NCI-H446 (cell line): ENCODE measurements at places on chromosomes 11 and 22.

- DNase-seq: peak; percentile 69
These were observed 7.1 kb upstream of the CD44 start for GRCh38 chr11:35131886-35132285.

GRCh38 chr11:8016440-8016839 lies 29.3 kb downstream of the EIF3F start:
- DNase-seq: no peak

DNA sequence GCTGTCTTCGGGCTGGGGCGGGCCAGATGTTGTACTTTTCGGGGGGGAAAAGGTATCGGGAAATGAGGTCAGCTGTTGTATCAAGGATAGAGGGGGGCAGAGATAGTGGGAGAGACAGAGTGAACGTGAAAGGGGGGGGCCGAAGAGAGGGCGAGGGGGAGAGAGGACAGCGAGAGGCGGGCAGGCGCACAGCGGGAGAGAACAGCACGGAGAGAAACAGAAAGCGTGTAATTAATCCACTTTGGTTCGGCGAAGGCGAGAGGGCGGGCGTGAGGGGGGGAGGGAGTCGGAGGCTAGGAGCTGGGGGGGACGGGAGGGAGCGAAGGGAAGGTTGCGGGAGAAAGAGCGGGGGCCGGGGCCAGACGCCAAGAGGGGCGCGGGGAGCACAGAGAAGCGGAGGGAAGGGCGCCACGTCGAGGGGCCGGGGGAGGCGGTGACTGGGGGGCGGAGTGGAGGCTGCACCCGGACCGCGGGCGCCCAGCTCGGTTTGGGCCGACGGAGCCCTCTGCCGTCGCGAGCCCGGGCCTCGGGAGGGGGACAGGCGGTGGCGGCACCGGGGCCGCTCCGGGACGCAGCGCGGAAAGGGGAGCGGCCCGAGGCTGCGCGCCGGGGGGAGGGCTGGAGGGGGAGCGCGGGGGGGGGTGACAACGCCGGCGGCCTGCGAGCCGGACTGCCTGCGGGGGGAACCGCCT lies 612 bp downstream of the IGF2 start:
- no peak for DNase-seq

DNA sequence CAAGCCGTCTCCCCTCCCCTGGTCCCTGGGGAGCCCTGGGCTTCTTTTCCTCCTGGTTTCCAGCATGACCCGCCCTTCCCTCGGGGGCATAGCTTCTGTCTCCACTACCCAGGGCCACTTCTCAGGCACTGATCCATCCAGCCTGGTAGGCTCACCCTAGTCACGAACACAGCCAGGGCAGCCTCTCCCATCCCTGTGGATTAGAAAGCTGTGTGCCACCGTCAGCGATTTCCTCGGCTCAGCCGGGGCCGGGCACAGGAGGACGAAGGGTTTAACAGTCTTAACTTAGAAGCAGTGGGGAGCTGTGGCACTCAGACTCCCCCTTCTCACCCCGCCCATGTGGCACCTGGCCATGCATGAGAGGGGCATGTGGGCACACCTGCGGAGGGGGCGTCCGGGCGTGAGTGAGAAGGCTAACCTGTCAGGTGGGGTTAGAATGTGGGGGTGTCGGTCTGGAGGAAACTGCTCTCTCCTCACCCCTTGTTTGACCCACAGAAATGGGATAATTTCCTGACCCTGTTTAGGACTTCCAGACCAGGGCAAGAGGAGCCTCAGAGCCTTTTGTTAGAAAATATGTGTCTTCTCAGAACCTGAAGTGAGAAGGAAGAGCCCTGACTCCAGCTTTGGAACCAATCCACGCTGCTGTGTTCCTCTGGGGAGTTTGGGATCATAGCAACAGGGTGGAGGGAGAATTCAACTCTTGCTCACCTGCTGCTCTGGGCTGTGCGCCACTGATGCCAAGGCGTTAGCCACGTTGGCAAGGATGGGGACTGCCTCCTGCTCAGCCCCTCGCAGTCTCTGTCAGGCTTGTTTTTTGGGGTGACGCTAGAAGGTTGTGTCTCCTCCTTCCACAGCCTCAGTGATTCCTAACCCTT lies 14.6 kb downstream of the GLB1L2 start:
- DNase-seq: no peak

- DNase-seq: peak; percentile 66
These were observed 35.0 kb upstream of the EHF start for GRCh38 chr11:34585735-34586487.

DNA sequence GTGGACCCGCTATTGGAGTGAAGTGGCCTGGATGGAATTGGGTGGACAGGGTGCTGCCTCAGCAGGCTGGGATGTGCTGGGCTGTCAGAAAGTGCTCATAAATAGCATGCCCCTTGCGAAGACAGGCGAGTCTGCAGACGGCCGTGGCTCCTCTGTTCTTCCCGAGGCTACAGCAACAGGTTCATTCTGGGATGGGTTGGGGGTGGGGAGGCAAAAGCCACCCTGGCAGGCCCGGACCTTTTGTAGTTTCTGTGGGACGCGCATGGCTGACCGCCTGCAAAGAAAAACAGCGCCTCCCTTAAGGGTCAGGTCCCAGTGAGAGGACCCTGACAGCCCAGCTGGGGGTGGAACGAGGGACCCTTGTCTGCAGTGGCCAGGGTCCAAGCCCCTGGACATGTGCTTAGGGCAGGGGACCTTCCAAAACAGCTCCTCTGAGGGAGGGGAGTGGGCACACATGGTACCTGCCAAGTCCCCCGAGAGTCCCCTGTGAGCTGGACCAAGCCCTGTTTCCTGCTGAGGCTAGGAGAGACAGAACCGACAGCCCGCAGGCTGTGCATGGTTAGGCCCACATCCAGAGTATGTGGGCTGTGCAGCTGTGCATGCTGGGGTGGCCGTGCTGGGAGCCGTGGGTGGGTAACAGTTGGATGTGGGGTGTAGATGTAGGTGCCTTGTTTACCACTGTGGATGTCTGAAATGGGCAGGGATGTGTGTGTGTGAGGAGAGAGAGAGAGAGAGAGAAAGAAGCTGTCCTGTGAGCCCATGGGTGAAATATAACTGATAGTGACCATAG lies at the start of gene CRYBB3:
TSS of gene CRYBB3 (plus strand) at position 128 of the 790 bp plus-strand sequence. CDS start 1,539 bp downstream, outside the sequence.
- DNase-seq: no peak

DNA sequence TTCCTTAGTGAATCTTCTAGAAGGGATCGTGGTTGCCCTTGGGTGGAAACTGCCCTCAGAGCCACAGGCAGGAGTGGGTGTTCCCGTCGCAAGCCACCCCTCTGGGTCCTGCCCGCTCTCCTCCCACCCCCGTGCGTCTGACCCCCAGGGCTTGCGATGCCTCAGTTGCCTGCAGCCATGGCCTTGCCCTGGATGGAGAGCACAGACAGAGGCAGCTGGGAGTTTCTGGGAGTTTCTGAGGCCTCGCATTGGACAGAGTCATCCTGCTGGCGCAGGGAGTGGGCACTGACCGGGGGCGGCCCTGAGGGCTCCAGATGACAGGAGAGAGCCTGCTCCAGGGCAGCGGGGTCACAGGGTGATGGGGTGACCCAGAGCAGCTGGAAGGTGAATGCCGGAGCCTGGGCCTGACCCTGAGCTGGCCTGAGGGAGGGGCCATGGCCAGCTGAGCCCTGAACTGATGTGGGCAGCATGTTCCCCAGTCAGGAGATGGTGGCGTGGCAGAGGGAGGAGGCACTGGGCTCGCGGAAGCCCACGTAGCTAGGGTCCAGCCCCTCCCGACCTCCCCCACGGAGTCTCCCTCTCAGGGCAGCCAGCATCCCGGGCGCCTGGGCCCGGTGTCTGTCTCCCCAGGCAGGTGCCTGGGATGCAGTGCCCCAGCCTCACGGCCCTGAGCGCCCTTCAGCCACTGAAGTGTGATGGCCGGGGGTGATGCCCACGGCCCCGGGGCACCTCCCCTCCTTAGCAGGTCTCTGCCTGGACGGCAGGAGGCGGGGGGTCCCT lies 1236.2 kb downstream of the BRD1 start:
- DNase-seq: no peak

GRCh38 chr22:20615021-20615420 lies 107.6 kb downstream of the MED15 start:
- no peak for DNase-seq

GRCh38 chr11:32706985-32707741 lies 87.3 kb downstream of the CCDC73 start:
- no peak for DNase-seq

DNA sequence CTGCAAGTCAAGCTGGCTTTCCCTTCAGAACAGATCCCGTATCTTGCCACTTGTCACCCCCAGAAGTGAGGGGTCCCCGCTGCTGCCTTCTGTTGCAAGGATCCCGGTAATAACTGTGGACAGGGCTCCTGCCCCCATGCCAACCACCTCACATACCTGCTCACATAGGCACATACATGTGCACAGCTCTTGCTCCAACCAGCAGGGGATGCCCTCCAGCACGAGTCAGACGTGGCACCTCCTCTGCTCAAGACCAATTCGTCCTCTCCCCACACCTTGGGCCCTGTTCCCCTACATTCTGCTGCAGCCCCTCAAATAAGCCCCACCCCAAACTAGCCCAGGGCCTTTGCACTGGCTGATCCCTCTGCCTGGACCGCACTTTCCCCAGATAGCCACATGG lies 163.3 kb downstream of the CRYBB2 start:
- no peak for DNase-seq

- DNase-seq: no peak
These were observed 44.9 kb upstream of the SWAP70 start for GRCh38 chr11:9619004-9619403.

- no peak for DNase-seq
These were observed 141.2 kb upstream of the TIMP3 start for GRCh38 chr22:32660292-32660691.

- no peak for DNase-seq
These were observed 1.2 kb downstream of the EIF4ENIF1 start for GRCh38 chr22:31488346-31488883.

GRCh38 chr11:119479685-119480275 lies 56.8 kb upstream of the THY1 start:
- DNase-seq: no peak

DNA sequence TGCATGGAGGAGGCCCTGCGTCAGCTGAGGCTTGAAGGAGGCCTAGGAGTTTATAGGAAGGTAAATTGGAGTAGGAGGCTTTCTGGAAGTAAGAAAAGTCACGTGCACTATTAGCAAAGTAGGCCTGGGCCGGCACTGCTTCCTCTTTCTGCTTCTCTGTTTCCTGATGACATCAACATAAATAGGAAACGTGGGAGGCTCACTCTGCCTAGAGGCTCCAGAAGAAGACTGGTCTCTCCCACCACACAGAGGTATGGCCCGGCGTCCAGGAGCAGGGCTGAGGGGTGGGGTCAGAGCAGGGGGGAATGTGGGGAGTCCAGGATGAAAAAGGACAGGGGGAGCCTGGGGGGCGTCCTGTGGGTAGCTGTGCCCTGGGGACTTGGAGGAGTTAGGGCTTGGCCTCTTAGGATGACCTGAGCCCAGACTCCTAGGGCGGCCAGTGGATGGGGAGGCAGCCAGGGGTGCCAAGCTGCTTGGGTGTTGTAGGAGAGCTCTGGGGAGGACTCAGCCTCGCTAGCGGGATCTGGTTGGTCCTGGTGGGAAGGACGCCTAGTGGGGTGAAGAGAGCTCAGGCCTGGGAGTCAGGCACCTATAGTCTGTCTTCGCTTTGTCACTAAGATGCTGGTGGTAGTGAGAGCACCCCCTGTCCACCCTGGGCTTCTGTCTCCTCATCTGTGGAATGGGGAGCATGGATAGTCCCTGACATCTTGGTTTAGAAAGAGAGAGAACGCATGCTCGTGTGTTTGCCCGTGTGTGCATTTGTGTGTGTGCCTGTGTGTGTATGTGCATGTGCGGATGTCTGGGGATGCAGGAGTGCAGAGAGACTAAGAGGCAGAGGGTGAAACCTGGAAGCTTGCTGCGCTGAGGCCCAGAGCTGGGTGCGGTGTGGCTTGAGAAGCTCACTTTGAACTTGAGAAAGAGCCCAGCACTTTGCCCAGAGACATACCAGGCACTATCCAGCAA lies at the start of gene CSF2RB:
TSS of gene CSF2RB (plus strand) at position 202 of the 963 bp plus-strand sequence. CDS start 8,580 bp downstream, outside the sequence.
- no peak for DNase-seq

- no peak for DNase-seq
These were observed 20.9 kb upstream of the JHY start for GRCh38 chr11:122861631-122862030.

- no peak for DNase-seq
These were observed 4.3 kb upstream of the UCP3 start for GRCh38 chr11:74013141-74013540.

GRCh38 chr11:4039011-4039410 lies 55.6 kb upstream of the RRM1 start:
- DNase-seq: no peak

DNA sequence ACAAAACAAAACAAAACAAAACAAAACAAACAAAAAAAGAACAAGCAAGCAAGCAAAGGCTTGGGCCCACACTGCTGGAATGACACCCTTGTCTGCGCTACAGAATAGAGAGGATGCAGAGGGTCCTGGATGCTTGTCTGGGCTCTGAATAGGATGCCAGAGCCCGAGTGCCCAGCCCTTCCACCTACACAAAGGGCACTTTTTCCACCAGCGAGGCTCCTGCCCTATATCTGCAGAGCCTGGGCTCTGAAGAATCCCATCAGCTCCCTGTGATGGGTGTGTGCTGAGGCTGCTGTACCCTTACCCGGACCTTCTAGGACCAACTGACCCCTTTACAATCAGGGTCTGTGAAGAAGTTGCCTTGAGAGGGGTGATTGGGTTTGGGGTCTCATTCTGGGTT lies 221.2 kb downstream of the DSCAML1 start:
- no peak for DNase-seq

GRCh38 chr22:42991010-42991651 lies 23.8 kb downstream of the PACSIN2 start:
- no peak for DNase-seq

DNA sequence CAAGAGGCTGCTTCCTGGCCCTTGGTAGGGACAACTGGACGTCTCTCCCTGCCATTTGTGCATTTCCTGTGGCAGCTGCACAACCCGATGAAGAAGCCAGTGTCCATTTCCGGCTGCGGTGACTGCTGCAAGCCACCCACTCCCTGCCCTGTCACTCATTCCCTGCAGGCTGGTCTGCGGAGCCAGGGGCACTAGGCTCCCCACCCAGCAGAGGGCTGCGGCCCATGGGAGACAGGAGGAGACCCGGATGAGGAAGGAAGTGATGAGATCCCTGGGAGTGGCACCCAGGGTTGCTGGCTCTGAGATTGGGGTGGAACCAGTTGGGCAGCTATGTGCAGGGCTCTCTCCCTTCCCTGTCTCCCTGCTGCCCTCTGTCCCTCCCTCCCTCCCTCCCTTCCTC lies 10.0 kb upstream of the MYRF start:
- DNase-seq: no peak

GRCh38 chr11:38721586-38722315 lies 2123.7 kb upstream of the RAG2 start:
- peak; percentile 90 for DNase-seq
